H1 (cell line): ENCODE measurements at places on chromosomes 12 and 14.

DNA sequence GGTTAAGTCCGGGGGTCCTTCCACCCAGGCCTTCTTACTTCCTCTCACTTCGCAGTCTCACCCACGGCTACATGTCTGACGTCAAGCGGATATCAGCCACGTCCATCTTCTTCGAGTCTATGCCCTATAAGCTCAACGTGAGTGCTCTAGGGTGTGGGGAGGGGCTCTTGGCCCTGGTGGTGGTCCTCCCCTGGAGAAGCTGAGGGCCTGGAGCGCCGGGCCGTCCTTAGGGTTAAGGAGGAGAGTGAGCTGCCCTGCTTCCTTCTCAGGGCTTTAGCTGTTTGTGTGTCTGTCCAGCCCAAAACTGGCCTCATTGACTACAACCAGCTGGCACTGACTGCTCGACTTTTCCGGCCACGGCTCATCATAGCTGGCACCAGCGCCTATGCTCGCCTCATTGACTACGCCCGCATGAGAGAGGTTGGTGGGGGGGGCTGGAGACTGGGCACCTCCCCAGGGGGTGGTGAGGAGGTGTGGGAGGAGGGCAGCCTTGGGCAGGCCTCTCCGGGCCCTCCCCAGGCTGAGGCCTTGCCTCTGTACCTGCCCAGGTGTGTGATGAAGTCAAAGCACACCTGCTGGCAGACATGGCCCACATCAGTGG, 2.7 kb downstream of the SHMT2 start:
- no peak for DNase-seq

- DNase-seq = no peak
Observed at GRCh38 chr12:31951008-31951407, 8.2 kb upstream of the RESF1 start.

DNA sequence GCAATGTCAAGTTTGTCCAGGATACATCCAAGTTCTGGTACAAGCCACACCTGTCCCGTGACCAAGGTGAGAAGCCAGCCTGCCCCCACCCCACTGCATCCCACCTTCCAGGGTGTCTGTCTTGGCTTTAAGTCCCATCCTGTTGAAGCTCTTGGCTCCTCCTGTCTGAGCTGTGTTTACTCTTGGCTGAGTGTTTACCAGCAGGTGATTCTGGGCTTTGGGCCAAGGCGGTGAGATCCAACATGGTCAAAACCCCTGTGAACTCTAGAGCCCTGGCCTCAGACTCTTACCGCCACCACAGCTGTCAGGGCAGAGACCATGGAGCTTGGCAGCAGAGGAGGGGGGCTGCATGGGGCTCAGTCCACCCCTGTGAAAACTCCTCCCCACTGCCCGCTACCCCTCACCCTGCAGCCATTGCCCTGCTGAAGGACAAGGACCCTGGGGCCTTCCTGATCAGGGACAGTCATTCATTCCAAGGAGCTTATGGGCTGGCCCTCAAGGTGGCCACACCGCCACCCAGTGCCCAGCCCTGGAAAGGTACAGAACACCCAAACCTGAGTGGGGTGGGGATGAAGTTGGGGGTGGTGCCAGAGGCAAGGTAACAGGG, 11.6 kb downstream of the TNS2 start:
- no peak for DNase-seq

- DNase-seq = no peak
Observed at GRCh38 chr14:65096323-65097089, 5.8 kb downstream of the MAX start.

DNA sequence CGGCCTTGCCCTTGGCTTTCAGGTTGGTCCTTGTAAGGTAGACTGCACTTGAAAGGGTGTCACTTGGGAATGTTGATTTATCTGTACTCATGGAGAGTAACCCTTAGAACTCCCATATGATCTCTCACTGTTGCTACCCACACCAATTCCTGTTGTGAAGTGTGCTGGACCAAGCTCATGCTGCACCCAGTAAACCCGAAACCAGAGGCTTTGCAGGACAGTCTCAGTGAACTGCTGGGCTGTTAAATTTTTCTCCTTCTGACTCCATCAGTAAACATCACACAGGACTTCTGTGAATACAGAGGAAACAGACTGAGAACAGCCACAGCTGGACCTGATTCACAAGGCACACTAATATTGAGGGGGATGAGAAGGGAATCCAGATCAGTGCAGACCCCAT, 783.0 kb downstream of the TMEM121 start:
- no peak for DNase-seq

DNA sequence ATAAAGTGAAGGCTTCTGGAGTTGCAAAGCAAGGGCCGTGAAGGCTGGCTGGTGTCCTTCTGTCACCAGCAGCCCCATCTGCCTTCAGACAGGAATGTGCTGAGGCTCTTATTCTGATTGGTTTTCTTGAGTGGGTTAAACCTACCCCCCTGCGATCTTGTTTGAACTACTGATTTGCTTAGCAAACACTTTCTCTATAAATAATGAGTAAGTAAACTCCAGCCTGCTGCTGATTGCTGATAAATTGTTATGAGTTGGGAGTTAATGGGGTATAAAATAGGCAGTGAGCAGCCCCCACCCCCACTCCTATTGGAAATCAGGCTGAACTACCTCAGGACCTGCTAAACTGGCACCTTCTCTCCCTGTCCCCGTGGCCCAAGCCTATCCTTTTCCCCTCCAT, 146.1 kb upstream of the NOS1 start:
- no peak for DNase-seq

DNA sequence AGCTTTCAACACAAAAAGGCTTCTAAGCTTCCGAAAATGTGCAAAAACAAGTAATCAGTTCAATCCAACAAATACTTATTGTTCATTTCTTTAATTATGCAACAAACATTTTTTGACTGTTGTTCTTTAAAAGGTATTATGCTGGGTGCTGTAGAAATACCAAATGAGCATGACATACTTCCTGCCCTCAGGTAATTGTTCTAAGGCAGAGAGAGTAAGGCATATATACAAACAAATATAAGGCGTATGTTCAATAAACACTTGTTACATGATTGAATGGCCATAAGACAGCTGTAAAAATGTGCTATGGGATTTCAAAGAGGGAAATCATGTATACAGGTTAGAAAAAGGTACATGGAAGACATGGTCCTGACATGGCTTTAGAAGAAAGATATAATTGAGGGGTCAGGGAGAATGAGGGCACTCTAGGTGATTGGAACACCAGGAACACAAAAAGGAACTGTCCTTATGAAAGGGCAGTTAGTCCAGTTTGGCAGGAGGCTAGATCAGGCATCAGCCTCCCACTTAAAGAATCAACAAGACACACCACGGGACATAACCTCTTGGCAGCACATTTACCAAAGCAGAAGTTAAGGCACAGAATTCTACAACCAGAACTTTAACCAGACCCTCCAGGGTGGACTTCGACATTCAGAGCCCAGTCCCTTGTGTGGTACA, 135.8 kb upstream of the SCAF11 start:
- DNase-seq = no peak

- peak; percentile 31 for DNase-seq
Observed at GRCh38 chr14:36069535-36069900, 107.0 kb downstream of the PTCSC3 start.

DNA sequence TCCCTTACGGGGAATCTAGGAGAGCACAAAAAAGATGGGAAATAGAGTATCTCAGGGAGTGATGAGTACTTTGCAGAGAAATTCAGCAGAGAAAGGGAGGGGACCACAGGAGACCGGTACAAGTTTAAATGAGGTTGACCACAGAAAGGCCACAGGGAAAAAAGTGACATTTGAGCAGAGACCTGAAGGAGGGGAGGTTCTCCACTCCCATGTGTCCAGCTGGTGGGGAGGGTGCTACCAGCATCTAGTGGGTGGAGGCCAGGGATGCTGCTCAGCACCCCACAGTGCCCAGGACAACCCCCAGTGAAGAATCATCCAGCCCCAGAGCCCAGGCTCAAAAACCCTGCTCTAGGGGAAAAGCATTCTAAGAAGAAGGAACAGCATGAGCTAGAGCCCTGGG, 34.6 kb downstream of the TESC start:
- no peak for DNase-seq

DNA sequence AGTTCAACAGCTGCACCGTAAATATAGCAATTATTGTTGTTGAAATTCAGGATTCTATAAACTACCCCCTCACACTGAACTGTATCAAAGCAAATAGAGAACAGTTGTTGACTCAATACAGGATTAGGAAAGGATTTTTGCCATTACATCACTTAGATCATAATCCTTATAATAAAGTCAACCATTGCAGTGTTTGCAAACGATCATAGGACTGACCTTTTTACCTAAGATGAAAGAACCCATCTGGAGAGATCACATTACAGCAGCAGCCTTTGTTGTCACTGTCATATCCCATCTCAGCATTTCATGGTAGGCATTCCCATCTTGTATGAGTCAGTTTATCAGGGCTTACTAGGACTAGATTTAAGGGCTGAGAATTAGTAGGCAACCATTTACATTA, 96.1 kb downstream of the IPO8 start:
- DNase-seq = no peak

- DNase-seq = no peak
Observed at GRCh38 chr14:28012629-28013415, 753.8 kb upstream of the FOXG1 start.

DNA sequence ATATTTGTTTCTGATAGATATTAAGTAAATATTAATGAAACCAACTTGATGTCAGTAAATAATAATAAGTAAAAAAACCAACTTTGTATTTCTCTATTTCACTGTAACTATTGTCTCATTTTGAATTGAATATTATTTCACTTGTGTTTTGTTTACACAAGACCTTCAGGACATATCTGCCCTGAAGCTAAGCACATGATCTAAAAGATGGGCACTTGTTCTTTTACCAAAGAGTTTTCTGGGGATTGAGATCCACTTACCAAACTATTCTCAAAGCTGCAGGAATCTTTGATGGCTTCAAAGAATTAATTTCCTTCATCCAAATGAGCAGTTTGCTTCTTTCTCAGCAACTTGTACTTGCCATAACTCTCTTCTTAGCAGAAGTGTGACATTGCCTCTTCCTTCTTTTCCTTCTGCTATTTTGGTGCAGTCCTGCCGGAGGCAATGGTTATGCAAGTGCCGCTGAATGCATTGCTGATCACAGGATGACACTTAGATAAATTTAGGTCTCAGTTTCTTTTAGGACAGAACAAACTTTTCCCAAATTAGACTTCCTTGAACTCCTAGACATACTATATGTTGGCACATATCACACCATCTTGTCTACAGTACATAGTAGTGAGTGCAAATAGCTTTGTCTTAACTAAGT, 9.2 kb downstream of the FAR2 start:
- DNase-seq = no peak

- no peak for DNase-seq
Observed at GRCh38 chr12:126171937-126172559, 1106.8 kb downstream of the AACS start.

DNA sequence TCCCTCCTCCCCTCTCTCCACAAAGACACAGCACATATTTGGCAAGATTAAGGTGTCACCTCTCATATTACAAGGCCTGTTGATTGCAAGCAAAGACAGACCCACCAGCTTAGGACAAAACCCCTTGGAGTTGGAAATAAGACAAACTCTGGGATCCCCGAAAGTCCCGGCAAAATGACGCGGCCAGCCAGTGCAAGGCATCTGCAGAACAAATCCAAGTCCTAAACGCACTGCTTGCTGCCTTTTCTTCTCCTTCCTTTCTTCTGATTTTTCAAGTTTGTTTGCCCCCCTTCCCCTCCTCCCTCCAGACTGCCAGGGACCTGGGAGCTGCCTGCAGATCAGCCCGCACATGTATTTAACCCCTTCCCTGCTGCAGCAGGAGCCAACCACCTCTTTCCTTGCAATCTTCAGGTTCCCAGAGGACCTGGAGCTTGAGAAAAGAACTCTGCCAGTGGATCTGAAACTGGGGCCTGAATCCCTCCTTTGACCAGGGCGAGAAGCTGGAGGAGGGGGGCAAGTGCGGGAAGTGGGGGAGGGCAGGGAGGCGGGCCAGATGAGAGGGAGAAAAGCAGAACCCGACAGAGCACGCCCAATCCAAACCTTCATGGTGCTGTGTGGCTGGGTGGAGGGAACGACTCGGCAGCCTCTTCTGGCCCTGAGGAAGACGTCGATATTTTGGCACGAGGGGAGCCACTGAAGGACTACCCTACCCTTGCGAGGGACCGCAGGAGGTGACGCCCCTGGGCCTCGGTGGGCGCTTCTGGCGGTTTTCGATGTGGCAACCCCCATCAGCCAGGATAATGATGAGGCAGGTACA, 2.0 kb upstream of the NTF3 start:
- DNase-seq = peak; percentile 66
